ENCODE measurements at places on chromosomes 6 and 20.

- peak; percentile 27 for DNase-seq
These were observed 26.2 kb upstream of the LRRC1 start for GRCh38 chr6:53768636-53769035.

- DNase-seq = no peak
These were observed 21.5 kb upstream of the MAS1L start for GRCh38 chr6:29509239-29509638.

DNA sequence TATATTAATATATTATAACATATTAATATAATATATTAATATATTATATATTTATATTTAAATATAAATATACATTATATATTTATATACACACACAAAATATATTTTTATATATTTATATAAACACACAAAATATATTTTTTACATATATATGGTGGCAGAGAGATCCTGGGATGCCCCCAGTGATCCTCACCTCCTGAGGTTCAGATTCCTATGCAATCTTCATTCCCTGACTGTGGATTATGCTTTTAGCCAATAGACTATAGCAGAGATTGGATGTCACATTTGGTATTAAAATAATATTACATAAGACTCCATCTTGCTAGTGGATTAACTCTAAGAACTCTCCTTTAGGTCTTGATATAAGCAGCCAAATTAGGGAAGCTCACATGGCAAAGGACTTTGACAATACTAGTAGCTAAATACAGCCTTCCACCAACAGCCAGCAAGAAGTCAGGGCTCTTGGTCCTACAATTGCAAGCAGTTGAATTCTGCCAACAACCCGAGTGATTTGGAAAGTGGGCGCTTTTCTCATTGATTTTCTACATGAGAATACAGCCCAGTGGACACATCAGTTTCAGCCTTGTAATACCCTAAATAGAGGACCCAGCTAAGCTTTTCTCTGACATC lies 681.0 kb downstream of the C6orf118 start:
- DNase-seq = no peak

DNA sequence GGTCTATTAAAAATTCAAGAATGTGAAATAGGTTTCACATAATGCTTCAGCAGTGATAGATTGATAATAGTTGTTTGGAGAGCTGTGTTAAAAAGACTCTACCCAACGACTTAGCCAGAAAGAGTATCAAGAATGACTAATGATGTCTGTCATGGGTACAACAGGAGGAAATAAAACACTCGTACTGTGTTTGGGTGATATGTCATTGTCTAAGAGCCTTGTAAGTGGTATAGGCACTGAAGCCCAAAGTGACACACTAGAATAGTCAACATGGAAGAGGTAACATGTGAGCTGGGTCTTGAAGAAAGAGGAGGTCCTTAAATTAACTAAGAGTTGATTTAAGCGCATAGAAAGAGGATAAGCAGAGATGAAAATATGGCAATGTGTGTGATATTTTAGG lies 471.8 kb upstream of the MAN1A1 start:
- DNase-seq = no peak

DNA sequence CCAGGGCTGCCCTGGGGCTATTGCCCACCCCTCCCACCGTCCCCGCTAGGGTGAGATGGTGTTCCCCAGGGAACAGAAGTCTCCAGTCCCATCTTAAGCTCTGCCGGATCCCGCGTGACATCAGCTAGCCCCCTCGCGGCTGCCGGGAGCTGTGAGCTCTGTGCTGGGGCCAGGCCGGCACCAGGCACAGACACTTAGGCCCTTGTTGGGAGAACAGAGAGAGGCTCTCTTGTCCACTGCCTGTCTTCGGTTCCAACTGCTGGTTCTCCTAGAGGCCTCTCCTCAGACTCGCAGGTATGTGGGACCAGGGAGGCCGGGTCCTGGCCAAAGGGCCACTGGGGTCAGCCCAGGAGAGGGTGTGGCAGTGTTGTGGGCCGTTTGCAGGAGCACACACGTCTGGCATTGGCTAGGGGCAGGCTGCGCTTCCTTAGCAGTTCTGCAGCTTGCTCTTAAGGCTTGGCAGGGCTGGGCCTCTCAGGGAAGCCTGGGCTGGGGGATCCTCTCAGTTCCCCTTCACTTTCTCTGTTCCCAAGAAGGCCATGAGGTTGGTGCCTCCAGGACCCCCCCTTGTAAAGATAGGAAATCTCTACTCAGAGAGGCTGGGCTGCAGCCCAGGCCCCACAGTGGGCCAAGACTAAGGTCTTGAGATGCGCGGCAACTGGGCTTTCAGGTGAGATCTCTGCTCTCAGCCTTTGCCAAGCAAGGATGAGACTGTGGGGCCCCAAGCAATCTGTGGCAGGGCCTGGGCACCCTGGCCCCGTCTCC lies 6.3 kb downstream of the SGK2 start:
- DNase-seq = no peak

DNA sequence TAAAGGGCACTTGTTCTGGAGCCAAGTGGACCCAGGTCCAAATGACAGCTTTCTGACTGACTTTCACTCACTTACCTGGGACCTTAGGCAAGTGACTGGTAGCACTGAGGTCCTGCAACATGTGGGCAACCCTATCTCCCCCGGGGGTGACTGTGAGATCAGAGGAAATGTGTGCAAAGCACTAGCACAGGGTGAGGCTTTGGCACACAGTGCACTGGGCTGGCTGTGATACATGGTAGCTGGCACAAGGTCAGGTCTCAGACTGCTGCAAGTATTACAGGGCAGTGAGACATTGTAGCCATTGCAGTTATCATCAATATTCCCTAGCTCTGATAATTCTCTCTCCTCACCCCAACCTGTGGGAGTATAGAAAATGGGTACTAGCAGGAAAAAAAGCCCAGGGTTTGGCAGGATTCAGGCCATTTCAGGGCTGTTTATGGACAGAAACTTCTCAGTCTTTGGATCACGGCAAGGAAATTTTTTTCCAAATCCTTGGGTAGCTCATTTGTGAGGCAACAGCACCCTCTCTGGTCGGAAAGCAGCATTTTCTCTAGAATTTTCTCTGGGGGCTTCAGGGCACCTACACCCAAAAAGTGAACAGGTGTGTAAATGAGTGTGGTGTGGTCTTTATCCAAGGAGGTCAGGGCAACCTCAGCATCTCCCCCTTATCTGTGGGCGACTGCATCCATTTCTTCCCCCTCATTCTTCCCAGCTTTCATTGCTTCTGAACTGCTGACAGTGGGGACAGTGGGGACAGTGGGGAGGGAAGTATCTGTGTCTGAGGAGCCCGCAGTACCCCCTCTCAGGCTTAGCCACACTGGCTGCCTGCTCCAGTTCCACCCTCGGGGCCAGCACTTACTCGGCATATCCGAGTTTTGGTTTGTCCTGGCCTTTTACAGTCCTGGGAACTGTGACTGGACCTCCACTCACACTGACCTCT lies 148.7 kb upstream of the PHACTR3 start:
- peak; percentile 29 for DNase-seq

DNA sequence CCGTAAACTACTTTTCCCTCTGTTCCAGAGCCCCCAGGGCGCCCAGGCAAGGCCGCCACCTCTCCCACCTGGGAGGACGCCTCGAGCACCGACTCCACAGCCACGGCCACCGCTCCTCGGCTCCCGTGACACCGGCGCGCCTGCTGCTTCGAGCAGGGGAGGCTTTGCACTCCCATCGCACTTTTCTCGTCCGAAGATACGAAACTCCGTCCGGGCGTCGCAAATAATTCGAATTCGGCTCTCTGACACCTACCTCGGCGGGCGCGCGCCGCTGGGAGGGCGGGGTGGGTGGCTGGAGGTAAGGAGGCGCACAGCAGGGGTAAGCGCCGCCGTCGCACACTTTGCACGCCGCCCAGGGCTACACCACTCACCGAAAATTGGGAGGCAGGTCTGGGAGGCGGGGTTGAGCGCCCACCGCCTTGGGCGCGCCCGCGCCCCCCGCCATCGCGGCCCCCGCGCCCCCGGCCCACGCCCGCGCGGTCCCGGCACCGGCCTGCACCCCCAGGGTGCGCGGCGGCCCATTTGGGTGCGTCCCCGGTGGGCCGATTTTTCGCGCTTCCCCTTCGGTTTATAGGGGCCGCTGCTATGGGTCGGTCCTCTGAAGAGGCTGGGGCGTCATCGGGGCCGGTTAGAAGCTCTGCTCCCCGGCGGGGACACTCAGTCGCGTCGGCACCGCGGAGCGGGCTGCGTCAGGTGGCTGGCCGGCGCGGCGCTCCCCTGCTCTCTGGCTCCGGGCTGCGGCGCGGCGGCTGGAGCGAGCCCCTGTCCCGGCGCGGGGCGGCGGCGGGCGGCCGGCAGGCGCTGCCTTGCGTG lies 36.2 kb downstream of the GNAS start:
- peak; percentile 84 for DNase-seq

GRCh38 chr20:19549896-19550295 lies 208.2 kb upstream of the RIN2 start:
- DNase-seq = no peak

- DNase-seq = peak; percentile 68
These were observed 268.1 kb downstream of the UST start for GRCh38 chr6:149014631-149015534.

DNA sequence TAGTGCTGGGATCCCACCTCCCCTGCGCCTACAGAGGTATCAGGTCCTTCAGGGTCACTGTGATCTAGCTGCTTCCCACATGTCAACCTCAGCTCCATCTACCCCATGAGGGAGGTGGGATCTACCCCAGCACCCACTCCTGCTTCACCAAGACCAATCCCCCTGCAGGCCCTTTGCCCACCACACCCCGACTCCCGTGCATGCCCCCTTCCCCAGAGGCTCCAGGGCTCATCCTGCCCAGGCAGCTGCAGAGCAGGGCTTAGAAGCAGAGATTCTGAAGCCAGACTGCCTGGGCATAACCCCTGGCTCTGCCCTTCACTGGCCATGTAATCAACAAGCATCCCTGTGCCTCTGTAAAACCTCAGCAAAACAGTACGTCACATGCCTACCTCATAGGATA lies 17.5 kb downstream of the COL11A2 start:
- no peak for DNase-seq

- peak; percentile 90 for DNase-seq
These were observed 54.5 kb downstream of the IPCEF1 start for GRCh38 chr6:154301839-154302752.

DNA sequence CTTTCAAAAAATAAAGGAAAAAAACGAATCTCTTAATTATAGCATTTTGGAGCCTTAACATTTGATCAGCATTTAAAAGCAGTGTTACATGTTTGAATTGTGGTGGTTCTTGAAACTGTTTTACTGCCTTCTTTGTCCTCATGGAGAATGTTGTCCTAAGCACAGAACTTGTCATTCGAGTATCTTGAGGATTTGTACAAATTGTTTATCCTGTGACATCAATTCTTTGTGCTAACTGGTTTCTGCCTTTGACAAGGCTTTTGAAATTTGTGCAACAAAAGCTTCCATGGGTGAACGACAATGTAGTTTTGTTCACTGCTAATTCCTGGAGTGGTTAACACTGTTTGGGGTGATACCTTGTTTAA lies 130.8 kb downstream of the SCAF8 start:
- DNase-seq = no peak

- no peak for DNase-seq
These were observed 524 bp downstream of the C20orf203 start for GRCh38 chr20:32672982-32673851.

GRCh38 chr6:155201461-155202226 lies 62.2 kb upstream of the CLDN20 start:
- DNase-seq = peak; percentile 92

DNA sequence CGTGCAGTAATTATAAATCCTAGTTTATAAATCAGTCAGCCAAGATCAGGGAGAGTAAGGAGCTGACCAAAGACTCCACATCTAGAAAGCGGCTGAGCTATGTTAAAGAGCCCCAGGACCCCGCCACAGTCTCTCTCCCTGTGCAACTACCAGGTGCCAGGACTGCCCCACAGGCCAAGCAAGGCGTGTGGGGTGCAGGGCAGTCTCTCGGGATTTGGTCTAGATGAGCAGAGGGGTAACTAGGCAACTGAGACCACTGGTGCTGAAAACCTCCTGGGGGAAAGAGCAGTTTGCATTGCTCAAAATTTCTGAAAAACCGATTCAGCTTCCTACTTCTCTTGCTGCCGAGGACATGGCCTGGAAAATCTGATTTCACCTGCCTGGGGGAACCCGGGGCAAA lies 10.4 kb downstream of the PMEPA1 start:
- no peak for DNase-seq
